Left renal cortex interstitium (tissue), 4 donors: ENCODE measurements at places on chromosomes 6 and 20. TPM values are rescaled to one million over a fixed set of nuclear protein-coding genes. Genes with fewer than 3 reads are reported as not detected.

Gene IP6K3
- polyA plus RNA-seq: 0.92 TPM

Gene SNX3
- polyA plus RNA-seq: 206 TPM

Gene C6orf132
- polyA plus RNA-seq: 5.0 TPM

DNA sequence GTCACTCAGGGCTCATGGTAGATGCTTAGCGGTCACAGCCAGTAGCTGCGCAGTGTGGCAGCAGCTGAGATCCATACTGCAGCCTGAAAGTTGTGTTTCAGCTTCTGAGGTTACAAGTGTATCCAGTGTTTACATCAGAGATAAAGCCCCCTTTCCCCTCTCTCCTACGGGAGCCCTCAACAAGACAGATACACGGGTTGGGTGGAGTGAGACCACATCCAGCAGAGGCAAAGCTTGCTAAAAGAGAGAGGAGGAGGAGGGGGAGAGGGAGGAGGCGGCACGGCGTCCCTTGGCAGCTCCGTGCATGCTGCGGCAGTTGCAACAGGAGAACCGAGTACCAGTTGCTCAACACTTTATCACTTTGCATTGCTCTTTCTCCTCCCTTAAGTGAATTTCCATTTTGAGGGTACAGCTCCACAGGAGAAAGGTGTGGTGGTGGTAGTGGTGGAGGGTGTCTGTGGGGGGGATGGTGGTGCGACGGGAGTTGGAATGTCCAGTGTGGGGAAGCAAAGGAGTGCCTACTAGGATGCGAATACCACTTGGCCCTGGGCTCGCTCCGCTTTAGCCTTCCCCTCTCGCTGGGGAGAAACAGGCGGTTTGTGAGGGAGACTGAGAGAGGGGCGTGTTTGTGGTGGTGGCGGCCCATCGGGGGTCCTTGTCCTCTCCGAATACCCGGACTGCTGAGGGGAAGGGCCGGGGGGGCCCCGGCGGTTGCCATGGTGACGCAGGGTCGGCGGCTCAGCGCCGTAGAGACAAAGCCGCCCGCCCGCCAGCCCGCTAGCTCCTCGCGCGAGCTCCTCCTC is 405 bp upstream of the RNF182 start:
- DNase-seq: peak; percentile 39

DNA sequence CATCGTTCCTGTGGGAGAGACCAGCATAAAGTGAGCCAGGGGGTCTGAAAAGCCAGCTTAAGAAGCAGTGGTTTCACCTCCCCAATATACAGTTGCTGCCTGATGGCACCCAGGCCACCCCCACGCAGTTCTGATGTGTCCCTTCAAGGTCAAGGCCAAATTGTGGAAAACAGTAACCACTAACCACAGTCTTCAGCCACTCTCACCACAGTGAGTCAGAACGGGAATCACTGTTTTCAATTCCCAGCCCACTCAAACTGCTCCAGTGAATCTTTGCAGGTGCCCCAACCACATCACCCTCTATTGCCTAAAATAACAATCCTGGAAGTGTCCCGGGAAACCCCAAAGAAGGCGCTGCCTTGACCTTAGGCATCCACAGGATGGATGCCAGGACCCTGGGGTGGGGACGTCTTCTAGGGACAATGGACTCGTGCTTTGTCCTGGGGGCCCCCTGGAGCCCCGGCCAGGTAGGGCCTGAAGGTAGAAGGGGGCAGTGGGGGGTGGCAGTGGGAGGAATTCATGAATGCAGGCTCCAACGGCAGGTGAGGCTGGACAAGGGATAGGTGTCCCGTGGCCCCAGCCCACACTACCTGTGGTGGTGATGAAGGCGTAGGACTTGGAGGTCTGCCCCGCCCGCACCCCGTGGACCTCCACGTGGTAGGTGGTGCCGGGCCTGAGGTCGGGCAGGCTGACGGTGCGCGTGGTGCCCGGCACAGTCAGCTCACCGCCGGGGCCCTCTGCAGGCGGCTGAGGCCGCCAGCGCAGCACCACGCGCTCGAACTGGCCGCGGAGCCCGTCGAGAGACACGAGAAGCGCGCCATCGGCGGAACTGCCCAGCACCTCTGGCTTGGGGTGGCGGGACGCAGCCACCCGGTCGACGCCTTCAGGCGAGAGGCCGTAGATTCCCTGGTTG is 22.2 kb downstream of the TNXB start:
- no peak for DNase-seq

DNA sequence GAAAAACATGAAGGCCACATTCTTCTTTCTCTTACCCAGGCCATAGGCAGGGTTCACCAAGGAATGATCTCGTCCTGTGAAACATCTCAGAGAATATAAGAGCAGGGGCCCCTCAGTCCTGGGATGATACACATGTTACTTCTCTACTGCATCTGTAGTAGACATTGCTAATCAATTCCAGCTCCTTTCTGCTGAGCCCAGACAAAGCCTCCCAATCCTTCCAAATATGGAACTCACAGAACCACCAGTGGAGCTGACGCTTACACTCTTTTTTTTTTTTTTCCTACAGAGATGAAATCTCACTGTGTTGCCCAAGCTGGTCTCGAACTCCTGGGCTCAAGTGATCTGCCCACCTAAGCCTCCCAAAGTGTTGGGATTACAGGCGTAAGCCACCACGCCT is 9.1 kb downstream of the SNTA1 start:
- DNase-seq: no peak

GRCh38 chr6:127199470-127199869 is 67.2 kb upstream of the RNF146 start:
- no peak for DNase-seq
